Esophagus muscularis mucosa (tissue), 4 donors: ENCODE measurements at places on chromosomes 12 and 14. TPM values are rescaled to one million over a fixed set of nuclear protein-coding genes. Genes with fewer than 3 reads are reported as not detected.

The SMCO3 gene
- total RNA-seq: not detected

The OTX2 gene
- total RNA-seq: not detected

The BRF1 gene
- 39.3 TPM for total RNA-seq

The LRTM2 gene
- total RNA-seq: 0.17 TPM

The PRR4 gene
- 2.1 TPM for total RNA-seq

The TAS2R10 gene
- total RNA-seq: 0.40 TPM

The BDKRB2 gene
- total RNA-seq: 12.6 TPM

The SERPINA10 gene
- total RNA-seq: not detected

The OAS2 gene
- 6.5 TPM for total RNA-seq

The RIPK3 gene
- 3.8 TPM for total RNA-seq

The CLEC7A gene
- 4.6 TPM for total RNA-seq

The OTOGL gene
- 1.7 TPM for total RNA-seq

The GLT8D2 gene
- total RNA-seq: 7.1 TPM

The HRK gene
- total RNA-seq: 0.17 TPM

The RNASE1 gene
- 405 TPM for total RNA-seq

The ACACB gene
- total RNA-seq: 98.5 TPM

The MYBPC1 gene
- total RNA-seq: 0.17 TPM

The FAM90A1 gene
- not detected for total RNA-seq

The SLC41A2 gene
- 27.8 TPM for total RNA-seq

The STXBP6 gene
- total RNA-seq: 47.3 TPM

The ADAMTS20 gene
- not detected for total RNA-seq

The GALNT6 gene
- 3.6 TPM for total RNA-seq

The SLC25A29 gene
- 63.0 TPM for total RNA-seq

The TMEM63C gene
- 0.83 TPM for total RNA-seq

The RDH5 gene
- total RNA-seq: 23.0 TPM

The MSI1 gene
- 0.17 TPM for total RNA-seq

The KERA gene
- total RNA-seq: not detected

The TMEM132C gene
- total RNA-seq: 3.6 TPM

The KDM5A gene
- total RNA-seq: 46.1 TPM

The SPTB gene
- 1.8 TPM for total RNA-seq

The DIABLO gene
- total RNA-seq: 43.6 TPM

The CNTN1 gene
- total RNA-seq: 65.6 TPM

The KCNC2 gene
- total RNA-seq: 0.19 TPM

The PRIMA1 gene
- total RNA-seq: 23.7 TPM

The SLCO1C1 gene
- not detected for total RNA-seq

The OR11H6 gene
- not detected for total RNA-seq

The KLRD1 gene
- total RNA-seq: 0.83 TPM

The NYNRIN gene
- 8.0 TPM for total RNA-seq

The KCNJ8 gene
- total RNA-seq: 25.7 TPM

The AVPR1A gene
- total RNA-seq: 1.2 TPM

The C14orf180 gene
- total RNA-seq: 0.42 TPM

The SERPINA5 gene
- total RNA-seq: 2.7 TPM

The GPD1 gene
- 2.5 TPM for total RNA-seq

The GEMIN2 gene
- total RNA-seq: 20.1 TPM

The LIMA1 gene
- 36.5 TPM for total RNA-seq

The ZNF664 gene
- total RNA-seq: 76.4 TPM

The NUP107 gene
- 23.7 TPM for total RNA-seq

The MGP gene
- total RNA-seq: 741 TPM

The NELL2 gene
- 5.8 TPM for total RNA-seq

The RGS6 gene
- total RNA-seq: 2.1 TPM

The NRIP2 gene
- total RNA-seq: 1.8 TPM
